Posterior vena cava (tissue), 2 donors: ENCODE measurements at places on chromosomes 6 and 20.

DNA sequence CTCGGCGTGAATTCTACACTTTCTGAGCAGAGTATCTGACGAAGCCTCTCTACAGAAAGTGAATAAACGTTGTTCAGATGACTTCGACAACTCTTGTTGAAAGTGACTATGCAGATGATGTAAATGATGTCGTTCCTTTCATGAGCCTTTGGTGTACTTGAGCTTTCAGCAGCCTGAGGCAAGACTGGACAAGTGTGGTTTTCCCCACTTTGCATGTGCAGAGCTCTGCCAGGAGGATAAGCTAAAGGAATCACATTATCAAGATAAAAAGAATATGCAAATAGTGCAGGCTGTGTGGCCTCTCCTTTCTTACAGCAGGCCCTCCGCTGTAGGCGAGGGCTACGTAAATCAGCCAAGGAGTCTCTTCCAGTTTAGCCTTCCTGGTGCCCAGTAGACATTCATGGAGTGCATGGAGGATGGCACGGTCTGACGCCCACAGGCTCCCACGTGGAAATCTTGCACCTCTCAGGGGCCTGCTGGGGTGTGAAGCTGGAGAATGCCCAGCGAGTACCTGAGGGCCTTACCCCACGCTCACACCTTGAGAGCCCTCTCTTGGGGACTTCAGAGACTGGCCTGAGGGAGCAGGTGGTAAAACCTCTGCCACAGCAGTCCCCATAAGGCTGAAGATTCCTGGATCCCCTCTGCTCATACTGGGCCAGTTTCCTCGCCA is 54.9 kb downstream of the RPP40 start:
- DNase-seq = no peak

DNA sequence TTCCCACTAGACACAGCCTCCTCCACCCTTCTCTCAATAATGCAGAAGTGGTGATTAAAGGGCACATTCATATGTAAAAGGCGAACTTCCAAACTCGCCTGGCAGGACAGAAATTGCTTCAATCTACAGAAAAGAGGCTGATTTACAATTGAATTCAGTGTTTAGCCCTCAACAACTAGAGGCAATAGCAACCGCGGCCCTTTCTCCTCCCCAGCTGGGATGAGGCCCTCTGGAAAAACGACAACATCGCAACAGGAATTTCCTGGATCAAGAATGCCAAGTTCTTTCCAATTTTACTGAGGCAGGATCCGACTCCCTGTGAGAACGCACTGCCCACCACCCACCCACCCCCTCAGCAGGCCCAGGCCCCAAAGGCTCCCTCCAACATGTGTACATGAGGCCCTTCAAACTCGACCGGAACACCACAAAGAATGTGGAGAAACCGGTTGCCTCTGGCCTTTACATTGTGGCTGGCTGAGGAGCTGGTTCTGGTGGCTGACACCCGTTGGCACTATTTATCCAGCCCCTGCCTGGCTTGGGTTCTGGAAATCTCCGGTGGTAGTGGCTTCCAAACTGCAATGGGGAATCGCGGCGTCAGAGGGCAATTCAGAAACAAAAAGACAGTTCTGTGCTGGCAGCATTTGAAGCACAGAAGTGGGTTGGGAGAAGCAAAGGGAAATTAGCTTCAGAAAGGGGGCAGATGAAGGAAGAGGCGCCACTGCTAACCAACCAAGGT is 36.8 kb downstream of the ZMYND8 start:
- DNase-seq = no peak

- DNase-seq = peak; percentile 66
Observed at GRCh38 chr6:36375644-36376155, 11.8 kb downstream of the ETV7 start.

DNA sequence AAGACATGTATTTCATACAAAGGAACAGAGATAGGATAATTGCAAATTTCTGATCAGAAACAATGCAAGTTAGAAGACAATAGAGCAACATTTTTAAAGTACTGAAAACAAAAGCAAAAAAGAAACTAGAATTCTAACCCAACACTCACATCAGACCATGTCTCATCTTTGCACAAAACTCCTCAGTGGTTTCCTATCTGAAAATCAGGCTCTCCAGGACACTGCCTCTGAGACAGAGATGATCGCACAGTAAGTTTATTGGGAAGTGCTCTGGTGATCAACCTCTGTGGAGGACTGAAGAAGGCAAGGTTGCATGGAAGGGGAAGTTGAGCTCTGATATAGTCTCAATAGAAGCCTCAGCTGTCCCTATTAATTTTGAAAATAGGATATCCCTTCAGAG is 2.3 kb upstream of the TTBK1 start:
- DNase-seq = no peak

DNA sequence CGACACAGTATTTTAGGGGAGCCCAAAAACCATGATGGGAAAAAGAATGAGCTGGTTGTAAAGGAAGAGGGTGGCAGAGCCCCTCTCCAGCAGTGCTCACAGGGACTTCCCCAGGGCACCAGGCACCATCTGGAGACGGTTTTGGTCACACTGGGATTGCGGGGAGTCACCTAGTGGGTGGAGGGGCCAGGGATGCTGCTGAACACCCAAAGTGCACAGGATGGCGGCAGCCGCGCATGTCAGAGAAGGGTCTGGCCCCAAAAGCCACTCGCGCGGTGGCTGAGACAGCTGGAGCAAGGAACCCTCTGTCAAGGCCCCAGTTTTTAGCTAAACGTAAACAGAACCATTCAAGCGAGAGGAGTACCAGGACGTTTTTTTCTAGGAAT is 10.8 kb downstream of the CTSZ start:
- peak; percentile 11 for DNase-seq

- DNase-seq = peak; percentile 68
Observed at GRCh38 chr20:25013478-25014380, 21.2 kb upstream of the APMAP start.

GRCh38 chr6:42935322-42935721 is 6.0 kb downstream of the CNPY3 start:
- no peak for DNase-seq

- DNase-seq = no peak
Observed at GRCh38 chr6:114249522-114249921, 93.3 kb downstream of the HS3ST5 start.

DNA sequence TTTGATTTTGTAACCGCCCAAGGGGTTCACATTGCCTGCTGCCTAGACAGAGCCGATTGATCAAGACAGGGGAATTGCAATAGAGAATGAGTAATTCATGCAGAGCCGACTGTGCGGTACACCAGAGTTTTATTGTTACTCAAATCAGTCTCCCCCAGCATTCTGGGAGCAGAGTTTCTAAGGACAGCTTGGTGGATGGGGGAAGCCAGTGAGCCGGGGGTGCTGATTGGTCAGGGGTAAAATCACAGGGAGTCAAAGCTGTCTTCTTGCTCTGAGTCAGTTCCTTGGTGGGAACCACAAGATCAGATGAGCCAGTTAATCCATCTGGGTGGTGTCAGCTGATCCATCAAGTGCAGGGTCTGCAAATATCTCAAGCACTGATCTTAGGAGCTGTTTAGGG is 60.0 kb upstream of the EZR start:
- no peak for DNase-seq

- DNase-seq = no peak
Observed at GRCh38 chr6:73734832-73735453, 38.9 kb downstream of the CD109 start.

GRCh38 chr6:32685603-32686002 is 19.1 kb upstream of the HLA-DQB1 start:
- DNase-seq = no peak

DNA sequence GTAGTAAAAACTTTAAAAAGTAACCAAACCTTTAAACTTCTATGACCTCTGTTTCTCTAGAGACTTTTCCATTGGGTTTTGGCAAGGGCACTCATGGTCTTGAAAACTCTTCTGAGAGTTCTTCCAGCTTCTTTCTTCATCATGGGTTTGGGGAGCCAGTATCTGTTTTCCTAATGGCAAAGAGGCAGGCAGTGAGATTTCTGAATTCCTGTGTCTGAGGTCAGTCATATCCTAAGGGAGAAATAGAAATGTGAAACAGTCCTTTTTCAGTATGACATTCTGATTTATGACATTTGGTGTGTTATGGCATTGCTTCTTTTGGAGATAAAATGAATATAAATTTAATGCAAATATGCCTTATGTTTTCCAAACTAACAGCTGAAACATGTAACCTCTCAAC is 518.5 kb upstream of the MARCKS start:
- no peak for DNase-seq

GRCh38 chr20:15949391-15949790 is 623.9 kb downstream of the KIF16B start:
- no peak for DNase-seq

DNA sequence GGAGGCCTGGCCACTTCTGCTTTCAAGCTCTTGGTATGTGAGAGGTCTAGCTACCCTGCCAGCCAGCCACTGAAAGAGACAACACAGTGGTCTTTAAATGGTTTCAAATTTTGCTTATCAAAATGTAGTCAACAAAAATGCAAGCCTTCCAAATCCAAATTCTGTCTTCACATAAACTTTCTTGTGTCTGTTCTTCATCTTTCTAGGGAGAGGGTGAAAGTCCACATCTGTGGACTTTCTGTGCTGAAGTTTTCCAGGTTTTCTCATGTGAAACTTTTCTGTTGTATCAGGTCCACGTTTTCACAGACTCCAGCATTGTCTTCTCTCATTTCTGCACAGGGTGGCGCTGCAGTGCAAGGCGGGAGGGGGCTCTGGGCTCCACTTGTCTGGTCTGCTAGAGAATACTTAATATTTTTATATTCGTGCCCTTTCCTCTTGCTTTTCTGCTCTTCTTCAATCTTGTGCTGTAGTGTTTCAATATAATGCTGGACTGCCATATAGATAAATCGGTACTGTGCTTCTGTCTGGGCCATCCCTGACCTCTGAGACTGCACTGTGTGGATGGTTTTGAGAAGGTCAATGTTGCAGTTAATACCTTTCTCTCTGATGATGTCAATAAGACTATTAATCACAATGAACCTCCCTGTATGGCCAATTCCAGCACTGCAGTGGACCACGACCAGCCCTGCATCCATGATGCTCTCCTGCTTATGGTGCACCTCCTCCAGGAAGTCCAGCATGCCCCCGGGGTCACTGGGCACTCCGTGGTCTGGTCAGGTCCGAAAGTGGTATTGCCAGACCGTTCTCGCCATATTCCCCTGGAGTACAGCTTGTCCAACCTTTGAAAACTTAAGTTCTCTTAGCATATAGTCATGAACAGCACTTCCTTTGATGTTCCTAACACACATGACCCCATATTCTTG is 161.6 kb upstream of the TNFAIP3 start:
- peak; percentile 89 for DNase-seq

DNA sequence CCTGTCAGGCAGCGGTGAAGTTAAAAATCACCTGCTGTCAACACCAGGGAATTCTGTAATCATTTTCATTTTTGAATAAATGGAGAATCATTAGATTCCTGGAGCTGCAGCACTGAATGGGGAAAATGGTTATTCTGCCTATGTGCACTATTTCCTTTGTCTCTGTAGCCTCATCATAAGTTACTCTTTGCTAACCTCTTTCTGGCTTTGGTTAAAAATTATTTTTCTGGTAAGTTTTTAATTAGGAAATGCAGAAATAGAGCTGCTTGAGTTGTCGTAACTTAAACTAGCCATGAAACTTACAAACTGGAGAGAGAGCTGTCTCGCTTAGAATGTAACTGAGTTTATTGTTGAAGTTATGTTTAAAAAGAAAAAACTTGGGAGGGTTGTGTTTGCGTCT is 28.8 kb downstream of the ZFAND3 start:
- DNase-seq = no peak

DNA sequence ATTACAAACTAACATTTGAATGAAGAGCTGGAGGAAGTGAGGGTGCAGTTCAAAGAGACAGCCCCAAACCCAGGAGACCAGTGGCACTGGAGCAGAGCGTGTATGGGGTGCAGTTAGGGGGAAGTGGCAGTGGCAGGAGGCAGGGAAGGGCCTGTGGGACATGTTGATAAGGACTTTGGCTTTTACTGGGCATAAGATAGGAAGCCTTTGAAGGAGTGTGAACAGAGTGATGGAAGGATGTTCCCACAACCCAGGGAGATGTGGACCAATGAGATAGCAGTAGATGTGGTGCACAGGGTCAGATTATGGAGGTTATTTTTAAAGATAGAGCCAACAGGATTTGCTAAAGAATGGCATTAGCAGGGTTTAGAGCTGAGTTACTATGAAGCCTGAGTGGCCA is 56.4 kb downstream of the AIG1 start:
- no peak for DNase-seq

DNA sequence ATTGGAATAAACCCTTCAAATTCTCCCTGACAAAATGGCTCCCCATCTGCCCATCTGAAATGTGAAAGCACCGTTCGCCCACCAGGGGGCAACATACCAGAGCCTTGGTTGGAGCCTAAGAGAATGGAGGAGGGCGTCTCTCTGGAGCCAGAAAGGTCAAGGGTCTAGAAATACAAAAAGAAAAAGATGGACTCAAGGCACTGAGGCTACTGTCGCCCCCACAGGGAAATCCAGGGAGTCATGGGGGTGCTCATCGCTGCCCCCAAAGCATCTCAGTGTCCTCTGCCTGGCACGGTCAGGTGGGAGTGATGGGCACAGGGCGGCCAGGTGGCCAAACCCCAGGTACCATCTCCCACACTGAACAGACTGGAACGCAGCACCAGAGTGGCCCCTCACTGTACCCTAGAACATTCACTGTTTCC is 136.3 kb downstream of the ZMYND8 start:
- DNase-seq = peak; percentile 78

DNA sequence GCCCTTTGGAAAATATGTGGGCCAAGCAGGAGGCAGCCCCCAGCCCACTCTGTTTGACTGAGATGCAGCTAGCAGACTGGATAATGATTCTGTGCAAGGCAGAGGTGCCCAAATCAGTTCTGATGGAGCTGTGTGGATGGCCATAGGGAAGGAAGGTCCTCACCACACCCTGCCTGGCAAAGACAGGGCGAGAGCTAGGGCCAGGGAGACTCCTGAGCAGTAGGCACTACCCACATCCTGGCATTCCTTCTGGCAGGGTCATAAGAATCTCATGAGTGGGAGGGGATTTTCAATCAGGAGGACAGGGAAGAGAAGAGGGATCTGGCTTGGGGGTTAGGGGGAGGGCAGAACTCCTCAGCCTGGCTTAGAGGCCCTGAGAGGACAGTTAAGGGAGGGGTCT is 18.6 kb upstream of the TREM2 start:
- no peak for DNase-seq

DNA sequence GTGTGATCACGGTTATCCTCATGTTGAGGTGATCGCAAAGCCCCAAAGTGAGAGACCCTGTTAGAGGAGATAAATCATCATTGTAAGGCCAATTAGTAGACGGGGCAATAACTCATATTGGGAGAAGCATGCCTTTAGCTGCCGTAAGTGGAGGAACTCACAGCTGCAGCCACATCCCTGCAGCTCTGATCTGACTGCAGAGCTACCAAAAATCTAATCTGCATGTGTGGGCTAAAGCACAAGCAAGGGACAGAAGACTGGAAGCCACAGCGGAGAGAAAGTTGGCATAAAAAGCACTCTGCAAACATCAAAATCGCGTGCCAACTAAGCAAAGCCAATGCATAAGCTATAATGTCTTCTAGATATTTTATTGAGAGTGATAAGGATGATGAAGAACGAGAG is 79.8 kb downstream of the TBC1D7 start:
- DNase-seq = no peak

GRCh38 chr20:19210391-19211155 is 1.9 kb upstream of the SLC24A3 start:
- DNase-seq = no peak

- no peak for DNase-seq
Observed at GRCh38 chr6:154473324-154473723, 37.2 kb downstream of the CNKSR3 start.
